Stimulated activated CD8-positive, alpha-beta memory T cell treated with anti-CD3 and anti-CD28 coated beads, Interleukin-4, amount 100 ng/mL, for 4 hours (primary cell): ENCODE measurements at places on chromosomes 1 and 21.

GRCh38 chr1:83060221-83060620 lies 938.7 kb downstream of the TTLL7 start:
- no peak for DNase-seq

GRCh38 chr1:211714154-211714553 lies 38.7 kb upstream of the NEK2 start:
- DNase-seq = no peak

DNA sequence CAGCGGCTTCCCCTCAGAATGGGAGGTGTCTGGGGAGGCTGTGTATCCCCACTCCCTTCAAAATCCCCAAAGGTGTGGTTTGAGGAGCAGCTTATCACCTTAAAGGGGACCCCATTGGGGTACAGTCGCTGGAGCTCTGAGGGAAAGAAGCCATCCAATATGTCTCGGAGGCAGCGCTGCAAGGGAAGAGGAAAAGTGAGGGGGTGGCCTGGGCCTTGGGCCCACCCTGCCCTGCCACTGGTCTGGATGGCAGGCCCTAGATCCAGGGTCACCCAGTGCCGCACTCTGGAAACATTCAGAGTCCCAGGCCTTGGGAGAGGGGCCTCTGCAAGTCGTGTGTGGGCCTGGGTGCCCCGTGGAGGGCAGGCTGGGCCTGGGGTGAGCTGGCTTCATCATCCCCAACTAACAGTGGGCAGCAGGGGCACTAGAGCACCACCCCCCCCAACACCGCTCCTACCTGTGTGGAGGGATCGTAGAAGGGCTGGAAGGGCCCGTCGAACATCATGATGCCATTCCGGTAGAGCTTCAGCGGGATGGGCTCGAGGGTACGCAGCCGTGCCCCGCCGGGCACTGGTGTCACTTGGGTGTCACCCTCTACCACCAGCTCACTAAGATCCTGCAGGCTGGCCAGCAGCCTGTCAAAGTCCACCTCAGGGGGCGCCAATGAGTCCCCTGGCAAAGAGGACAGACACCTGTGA lies 5.6 kb downstream of the SH3BGRL3 start:
- no peak for DNase-seq

DNA sequence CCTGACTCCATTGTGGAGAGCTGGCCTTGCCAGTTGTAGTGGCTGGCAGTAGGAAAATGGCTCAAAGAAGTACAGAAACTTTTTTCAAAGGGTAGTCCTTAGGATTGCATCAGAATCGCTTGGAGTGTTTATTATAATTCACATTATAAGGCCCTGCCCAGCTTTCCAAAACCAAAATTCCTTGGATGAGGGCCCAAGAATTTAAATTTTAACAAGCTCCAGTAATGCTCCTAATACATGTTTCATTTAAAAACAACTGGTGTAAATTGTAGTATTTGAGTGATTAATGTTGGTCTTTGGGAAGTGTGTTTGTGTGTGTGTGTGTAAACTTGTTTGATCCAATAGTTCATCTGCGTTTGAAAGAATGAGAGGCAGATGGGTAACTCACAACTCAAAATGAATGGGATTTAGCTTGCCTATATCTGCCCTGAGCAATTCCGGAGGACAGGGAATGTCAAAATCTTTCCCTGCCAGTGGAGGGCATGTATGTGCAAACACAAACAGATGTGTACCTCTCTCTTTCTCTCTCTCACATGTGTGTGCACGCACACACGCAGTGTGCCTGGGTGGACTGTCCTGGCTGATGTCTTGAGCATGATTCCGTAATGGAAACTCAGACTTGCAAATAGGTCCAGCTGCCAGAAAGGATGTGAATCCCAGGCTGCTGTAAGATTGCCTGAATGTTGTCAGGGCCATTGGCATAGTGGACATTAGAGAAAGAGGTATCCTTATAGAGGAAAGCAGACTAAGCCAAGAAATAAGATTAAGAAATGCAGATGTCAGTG lies 293.1 kb downstream of the LMX1A start:
- DNase-seq = no peak

- DNase-seq = no peak
Observed at GRCh38 chr1:60280256-60280655, 206.7 kb upstream of the C1orf87 start.

DNA sequence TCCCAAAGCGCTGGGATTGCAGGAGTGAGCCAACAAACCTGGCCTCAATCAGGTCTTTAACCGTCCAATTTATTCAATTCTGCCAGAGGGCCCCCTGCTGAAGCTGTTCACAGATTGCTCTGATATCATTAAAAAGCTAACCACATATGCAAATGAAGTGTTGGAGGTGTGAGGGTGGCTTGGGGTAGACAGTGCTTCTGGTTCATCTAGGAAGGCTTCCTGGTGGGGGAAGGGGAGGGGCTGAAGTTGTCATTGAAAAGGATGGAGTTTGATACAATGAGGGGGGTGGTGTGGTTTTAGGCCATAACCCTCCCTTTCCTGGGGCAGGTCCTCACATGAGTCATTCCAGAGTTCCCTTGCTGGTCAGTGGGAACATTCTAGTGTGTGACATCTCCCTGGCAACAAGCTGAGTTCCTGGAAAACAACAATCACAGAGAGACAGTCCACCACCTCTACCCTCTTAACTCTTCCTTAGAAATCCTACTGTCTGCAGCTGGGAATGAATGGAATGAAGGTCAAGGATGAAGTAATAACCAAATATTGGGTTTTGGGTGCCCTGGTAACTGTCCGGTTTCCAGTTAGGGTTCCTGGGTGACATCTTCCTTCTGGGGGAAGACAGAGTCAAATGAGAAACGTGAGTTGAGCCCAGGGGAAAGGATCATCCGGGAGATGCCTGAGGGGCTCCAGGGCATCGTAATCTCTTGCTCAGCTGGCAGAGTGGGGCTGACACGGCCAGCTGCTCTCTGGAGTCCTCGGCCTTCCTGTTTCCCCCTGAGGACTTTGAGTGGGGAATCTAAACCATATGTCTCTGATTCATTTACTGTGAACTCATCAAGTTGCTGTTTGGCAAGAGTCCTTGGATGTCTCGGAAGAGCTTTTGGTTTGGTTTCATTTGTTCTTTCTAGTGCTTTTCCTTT lies 32.2 kb downstream of the BATF3 start:
- DNase-seq = no peak

- no peak for DNase-seq
Observed at GRCh38 chr1:226697151-226697928, 41.7 kb downstream of the ITPKB start.

DNA sequence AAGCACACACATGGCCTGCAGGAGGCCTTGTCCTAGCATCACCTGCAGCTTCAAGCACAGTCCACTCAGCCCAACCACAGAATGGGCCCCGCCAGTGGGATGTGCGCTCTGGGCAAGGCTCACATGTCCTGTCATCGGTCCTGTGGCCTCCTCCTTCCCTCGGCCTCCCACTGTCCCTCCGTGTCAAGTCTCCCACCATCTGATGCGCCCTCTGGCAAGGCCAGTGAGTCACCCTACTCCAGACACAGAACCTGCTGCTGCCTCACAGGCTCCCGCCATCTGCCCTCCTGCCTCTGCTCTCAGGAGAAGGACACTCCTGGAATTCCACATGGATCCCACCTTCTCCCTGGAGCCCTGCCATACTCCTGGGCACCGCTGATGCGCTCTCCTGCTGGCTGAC lies 14.2 kb downstream of the KCNAB2 start:
- no peak for DNase-seq

DNA sequence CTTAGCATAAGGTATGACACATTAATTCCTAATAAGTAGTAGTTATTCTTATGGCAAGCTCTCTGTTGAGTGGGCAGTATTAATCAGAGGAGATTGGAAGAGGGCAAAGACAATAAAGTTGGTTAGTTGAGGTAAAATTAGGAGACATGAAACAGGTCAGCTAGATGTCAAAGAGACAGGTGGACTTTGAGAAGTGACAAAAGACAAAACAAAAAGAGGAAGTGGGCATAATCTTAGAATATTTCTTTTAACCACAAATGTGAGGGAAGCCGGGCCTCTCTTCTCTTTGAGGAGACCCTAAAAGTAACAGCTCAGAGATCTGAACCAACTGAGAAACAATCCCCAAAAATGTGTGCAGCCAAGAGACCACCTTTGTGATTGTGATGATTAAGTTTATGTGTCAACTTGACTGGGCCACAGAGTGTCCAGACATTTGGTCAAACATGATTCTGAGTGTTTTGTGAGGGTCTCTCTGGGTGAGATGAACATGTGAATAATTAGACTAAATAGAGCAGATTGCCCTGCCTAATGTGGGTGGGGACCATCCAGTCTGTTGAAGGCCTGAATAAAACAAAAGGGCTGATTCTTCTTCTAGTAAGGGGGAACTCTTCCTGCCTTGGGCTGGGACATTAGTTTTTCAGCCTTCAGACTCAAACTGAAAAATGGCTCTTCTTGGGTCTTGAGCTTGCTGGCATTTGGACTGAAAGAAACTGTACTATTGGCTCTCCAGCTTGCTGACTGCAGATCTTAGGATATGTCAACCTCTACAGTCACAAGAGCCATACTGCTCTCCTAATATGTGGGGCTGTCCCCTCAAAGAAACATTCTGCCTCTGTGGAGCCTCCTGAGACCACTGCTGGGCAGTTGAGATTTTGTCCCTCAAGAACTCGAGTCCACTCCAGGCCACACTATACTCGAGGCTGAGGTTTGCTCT lies 40.0 kb downstream of the FCRL5 start:
- no peak for DNase-seq

DNA sequence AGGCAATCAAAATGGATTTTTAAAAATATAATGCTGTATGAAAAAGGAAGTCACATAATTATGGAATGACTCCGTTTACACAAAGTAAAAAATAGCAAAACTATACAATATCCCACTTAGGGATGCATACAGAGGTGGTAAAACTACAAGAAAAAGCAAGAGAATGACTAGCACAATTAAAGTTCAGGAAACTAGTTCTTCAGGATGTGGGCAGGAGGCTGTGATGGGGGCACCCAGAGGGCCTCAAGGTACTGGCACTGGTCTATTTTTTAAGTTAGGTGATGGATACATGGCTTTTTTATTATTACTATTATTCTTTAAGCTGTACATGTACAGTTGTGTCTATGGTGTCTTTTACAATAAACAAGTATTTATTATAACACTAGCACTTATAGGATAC lies 1.4 kb upstream of the ZC3H12A start:
- DNase-seq = no peak

DNA sequence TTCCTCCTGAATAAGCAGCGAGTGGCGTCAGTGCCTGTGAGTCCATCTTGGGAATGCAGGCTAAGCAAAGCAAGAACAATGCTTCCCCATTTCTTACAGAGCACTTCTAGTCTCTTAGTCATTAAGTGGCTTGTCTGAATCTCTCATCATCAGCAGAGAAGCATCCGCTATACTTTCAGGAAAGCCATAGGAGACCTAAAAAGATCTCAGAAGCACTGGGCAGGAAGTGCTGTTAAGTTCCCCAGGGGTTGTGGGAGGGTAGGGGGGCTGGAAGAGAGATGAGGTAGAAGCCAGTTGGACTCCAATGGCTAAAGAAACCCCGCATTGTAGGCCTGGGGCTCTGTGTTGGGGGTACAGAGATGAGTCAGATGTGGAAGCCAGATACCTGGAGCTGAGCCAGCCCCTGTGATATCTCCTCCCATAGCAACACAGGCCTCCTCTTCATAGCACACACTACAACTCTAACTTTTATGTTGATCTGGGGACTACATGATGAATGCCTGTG lies 44.9 kb downstream of the SYT6 start:
- DNase-seq = no peak

GRCh38 chr1:44724296-44724954 lies 6.5 kb downstream of the RNU5D-1 start:
- no peak for DNase-seq

- DNase-seq = no peak
Observed at GRCh38 chr1:184624626-184625025, 130.0 kb downstream of the EDEM3 start.

GRCh38 chr21:21387916-21388315 lies 389.7 kb downstream of the NCAM2 start:
- DNase-seq = no peak

DNA sequence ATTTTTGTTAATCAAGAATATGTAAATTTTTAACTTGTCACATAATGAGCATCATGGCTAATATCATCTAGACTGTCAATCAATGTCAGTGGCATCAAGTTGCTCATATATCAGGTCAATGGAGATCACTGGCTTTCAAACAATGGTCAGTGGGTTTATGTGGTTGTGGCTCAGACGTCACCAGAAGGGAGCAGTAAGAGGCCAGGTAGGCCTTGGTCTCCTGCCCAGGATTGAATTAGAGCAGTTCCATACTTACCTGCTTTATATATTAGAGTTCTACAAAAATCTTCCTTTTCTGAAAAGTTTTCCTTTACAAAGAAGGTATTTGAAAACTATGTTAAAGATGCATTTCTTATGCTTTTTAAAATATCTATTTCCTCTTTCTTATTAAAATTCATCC lies 206.3 kb upstream of the B3GALT2 start:
- no peak for DNase-seq

- DNase-seq = no peak
Observed at GRCh38 chr1:65581119-65581518, 160.7 kb downstream of the LEPR start.

GRCh38 chr1:172991674-172992400 lies 58.9 kb downstream of the TNFSF18 start:
- no peak for DNase-seq

GRCh38 chr1:234589854-234590620 lies 19.9 kb downstream of the IRF2BP2 start:
- DNase-seq = no peak

- DNase-seq = no peak
Observed at GRCh38 chr1:93015590-93015989, 54.3 kb upstream of the DIPK1A start.

DNA sequence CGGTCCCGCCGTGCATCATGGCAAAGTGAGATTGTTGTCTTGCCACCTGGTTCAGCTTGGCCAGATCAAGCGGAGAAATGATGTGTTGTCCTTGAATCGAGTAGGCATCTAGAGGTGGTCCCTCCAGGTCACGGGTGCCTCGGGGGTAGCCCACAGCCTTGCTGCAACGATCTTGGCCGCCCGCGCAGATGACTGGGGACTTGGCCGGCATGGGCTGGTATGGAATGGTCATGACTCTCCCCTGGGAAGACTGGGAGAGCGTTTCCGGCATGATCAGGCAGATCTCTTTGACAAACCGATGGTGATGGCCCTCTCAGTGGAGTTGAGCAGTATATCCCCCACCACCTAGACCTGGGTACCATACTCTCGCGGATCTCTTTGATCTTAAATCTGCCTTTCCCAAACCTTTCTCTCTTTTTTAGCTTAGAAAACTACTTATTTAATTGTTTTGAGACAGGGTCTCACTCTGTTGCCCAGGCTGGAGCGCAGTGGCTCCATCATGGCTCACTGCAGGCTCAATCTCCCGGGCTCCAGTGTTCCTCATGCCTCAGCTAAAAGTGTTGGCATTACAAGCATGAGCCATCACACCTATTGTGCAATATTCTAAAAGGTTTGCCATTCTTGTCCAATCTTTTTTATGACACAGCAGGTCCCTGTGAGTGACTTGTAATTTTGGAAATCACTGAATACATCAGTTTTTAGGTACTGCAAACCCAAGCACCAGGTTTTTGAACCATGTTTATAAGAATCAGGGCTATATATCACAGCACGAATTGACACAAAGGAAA lies 9.4 kb upstream of the ELAPOR1 start:
- DNase-seq = no peak

- DNase-seq = no peak
Observed at GRCh38 chr1:192657760-192658159, 21.8 kb downstream of the RGS13 start.

DNA sequence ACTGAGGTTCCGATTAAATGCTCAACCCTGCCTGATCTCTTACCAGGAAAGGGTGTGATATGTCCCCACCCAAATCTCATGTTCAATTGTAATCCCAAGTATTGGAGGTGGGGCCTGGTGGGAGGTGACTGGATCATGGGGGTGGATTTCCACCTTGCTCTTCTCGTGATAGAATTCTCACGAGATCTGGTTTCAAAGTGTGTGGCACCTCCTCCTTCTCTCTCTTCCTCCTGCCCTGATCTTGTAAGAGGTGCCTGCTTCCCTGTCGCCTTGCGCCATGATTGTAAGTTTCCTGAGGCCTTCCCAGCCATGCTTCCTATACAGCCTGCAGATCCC lies 34.9 kb downstream of the RSPH1 start:
- DNase-seq = no peak
